RWPE1 (cell line): ENCODE measurements at places on chromosomes 1 and 21.

- DNase-seq: no peak
Observed at GRCh38 chr1:68087184-68087583, 36.8 kb upstream of the DIRAS3 start.

DNA sequence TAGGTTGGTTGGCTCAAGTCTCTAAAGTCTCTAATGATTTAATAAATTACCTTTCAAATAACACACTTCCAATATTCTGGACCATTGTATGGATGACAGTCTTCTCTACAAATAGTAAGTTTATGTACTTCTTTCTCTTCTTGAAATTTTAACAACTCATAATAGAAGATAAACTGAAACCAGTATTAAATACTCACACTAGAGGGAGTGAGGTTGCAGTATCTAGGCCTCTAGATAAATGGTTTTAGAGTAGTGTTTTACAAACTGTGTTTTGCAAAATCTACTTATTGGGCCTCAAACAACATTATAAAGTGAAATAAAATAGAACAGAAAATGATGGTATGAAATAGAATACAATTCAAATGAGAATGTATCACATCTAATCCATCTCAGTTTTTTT lies 479.9 kb upstream of the BRINP3 start:
- no peak for DNase-seq

DNA sequence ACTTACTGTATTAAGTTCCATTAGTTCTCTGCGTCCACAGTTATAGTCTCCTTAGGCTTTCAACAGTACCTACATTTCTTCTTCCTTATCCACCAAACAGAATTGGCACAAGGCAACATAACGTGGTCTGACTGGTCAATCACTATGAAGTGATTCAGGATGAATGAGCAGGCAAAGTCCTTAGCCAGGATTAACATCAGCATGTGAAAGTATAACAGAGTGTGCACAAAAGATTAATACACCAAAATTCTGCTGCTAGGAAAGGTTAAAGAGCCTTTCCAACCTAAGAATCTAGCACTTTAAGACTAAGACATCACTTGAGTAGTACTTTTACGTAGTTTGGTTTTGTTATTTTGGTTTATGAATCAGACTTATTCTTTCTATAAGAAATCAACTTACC lies 15.8 kb downstream of the DEPDC1 start:
- DNase-seq: no peak

DNA sequence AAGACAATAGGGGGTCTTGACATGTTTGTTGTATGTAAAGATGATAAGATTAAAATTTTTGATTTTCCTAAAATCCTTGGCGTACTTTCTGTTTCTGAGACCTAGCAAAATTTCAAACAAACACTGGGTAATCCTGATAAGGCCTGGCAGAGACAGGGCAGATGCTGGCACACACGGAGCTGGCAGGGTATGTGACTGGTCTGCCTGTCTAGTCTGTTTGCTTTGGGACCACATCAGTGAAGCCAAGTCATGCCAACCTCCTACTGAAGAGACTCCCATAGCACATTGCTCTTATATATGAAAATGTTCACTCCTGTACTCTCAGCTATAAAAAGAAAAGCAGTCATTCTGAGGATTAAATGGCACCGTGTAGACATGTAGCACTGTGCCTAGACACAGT lies 14.1 kb downstream of the TOR3A start:
- no peak for DNase-seq

- DNase-seq: no peak
Observed at GRCh38 chr1:208218237-208219097, 25.7 kb downstream of the PLXNA2 start.

DNA sequence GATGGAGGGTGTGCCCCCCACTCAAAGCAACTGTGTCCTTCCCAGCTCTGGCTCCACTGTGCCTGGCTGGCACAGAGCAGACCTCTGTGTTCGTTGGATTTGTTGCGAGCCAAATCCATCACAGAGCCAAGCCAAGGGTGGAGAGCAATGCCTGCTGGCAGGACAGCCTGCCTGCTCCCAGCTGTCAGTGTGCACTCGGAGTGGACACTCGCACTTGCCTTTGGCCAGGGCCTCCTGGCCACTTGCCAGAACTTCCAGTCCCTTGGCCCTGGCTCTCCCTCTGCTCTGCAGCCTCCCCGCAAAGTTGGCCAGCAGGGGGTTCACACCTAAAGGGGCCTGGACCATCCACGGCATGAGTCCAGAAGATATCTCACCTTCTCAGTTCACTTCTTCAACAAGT lies 16.4 kb downstream of the HEYL start:
- no peak for DNase-seq

- DNase-seq: no peak
Observed at GRCh38 chr1:244011786-244012185, 39.3 kb upstream of the ZBTB18 start.

DNA sequence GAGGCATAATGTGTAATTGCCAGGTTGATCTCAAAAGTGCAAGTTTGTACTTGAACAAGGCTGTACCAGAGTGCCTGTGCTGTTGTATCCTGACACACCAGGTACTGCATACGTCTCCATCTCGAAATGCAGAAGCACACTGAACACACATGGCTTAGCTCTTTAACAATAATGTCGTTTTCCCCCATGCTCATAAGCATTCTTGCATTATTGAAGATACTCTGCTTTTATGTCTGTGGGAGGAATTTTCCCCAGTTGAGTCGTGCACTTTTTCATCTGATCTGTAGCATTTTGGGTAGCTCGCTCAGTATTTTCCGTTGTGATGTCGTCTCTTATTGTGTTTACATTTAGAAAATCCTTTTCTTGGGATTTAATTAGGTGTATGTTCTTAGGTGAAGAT lies 98.7 kb downstream of the PCBP3 start:
- no peak for DNase-seq

DNA sequence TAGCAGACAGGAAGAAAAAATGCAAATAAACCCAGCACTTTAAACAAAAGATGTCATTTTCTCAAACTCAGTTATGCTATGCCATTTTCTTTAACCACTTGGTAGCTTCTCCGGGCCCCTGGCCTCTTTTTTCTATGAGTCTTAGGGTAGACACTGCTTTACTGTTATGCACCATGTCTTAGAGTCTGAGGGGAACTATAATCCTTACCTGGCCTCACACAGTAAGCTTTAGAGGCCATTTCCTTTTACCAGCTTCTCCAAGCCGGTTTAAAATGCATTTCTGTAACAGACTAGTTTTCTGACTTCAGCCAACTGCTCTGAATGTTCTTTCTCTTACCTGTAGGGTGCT lies 73.7 kb upstream of the EDEM3 start:
- no peak for DNase-seq

DNA sequence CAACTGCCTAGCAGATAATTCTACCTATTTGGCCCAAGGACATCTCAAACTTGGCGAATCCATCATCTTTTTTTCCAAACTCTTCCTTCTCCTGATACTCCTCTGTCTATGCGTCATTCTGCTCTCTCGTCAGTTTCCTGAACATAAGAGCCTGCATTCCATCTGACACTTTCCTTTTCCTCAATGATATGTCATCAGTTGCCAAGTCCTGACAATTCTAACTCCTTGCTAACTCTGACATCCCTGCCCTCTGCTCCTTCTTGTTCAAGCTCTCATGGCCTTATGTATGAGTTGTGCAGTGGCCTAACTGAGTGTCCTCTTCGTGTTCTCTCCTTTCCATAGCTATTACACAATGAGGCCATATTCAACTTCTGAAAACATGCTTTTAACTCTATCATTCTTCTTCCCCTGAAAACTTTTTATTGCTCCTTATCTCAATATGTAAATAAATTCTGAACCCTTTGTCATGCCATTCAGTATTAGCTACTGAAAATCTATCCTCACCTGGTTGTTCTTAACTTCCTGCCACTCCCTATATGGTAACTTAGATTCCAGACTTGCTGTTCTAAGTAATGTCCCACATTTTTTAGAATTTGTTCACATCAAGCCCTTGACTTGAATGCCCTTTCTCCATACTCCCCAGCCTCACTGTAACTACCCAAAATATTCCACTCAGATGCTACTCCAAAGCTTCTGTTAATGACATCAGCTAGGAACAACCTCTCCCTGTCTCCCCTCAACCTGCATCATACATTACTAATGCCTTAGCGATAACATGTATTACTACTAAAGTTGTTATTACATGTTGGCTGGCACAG lies 11.5 kb downstream of the PALMD start:
- DNase-seq: no peak

DNA sequence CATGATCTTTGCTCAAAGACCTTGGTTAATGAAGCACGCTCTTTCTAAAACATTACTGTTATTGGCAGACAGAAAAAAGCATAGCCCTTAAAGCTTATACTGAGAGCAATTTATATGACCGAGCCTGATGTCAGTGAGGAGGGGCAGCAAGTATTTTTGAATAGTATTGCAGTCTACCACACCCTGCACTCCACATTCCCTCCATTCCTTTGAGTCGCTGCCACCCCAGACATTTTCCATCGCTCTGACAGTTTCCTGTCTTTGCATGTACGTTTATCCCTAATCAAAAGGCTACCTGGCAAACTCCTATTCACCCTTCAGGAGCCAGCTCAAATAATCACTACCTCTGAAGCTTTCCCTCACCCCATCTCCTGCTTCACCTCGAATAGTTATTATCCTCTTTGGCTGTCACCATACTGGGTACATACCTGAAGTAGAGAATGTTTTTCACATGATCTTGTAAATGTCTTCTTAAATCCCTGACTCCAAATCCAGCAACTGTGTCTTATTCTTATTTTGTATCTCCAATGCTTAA lies 5.5 kb upstream of the JUN start:
- no peak for DNase-seq

GRCh38 chr1:215569986-215570824 lies 3.1 kb downstream of the KCTD3 start:
- no peak for DNase-seq

- DNase-seq: no peak
Observed at GRCh38 chr1:182611787-182612186, 7.6 kb upstream of the RGS16 start.

DNA sequence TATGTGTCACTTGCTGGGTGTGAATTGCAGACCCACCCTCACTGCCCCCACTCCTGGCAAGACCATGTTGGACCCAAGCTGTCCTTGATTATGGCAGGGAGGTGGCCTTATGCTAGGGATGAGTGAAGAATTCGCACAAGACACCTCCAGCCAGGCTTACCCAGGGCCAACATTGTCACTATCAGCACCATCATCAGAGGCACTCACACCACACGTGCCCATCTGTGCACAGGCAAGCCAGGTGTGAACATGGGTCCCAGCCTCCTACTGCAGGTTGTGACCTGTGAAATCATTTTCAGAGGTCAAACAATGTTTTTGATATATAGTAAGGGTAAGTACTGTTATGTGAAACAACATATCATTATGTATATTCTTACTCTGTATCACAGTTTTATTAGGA lies 20.3 kb upstream of the RGS8 start:
- DNase-seq: no peak

DNA sequence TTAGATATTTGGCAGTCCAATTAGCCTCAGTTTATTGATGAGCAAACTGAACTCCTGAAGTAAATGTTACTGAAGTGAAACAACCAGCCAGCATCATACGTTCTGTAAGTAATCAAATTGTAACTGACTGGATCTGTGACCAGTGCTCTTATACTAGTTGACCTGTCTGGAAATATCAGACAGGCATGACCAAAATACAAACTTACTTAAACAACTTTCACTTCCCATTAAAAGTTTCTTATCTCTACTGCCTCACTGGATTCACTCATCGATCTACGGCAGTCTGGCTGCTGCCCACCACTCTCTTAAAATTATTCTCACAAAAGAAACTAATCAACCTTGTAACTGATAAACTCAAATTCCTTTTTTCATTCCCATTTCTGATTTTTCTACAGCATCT lies 56.4 kb downstream of the WDR3 start:
- DNase-seq: no peak

- no peak for DNase-seq
Observed at GRCh38 chr1:67897270-67897949, 64.1 kb upstream of the GNG12 start.

- no peak for DNase-seq
Observed at GRCh38 chr21:39381009-39381408, 32.1 kb upstream of the HMGN1 start.

DNA sequence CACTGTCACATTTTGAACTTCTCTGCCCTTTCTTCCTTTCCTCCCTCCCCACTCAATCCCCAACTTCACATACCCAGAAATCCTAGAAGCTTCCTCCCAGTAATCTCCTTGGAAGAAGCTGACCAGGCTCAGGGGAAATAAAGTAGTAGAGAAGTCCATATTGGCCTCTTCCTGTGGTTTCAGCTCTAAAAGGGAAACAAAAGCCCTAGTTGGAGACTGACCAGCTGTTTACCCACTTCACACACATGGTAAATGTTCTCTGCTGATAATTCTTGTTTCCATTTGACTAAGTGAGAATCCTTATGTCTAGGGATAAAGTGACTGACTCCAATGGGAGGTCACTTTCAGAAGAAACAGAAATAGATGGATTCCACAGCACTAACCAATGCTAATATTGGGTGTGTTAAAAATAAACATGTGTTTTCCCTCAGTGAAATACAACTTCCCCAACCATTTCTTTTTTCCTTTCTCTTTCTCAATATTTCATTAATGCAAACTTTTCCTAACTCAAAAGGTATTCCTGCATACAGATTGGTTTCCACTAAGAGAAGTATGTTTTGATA lies 178.9 kb upstream of the DPT start:
- DNase-seq: no peak

DNA sequence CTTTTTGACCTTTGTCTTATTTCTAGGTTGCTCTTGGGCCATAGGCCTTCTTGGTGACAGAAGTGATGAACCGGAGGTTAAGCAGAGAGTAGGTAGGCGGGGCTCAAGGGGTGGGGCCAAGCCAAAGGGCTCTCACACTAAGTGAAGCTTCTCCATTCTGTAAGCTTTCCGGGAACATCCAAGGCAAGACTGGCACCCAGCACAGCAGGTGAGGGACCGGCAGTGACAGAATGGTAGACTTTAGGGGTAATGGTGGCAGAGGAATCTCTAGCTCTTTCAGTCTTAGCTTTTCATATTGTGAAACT lies at the start of gene TNFAIP8L2:
Gene TNFAIP8L2, plus strand, starts transcription at position 135 of the 305 bp plus-strand sequence. CDS start 2,049 bp downstream, outside the sequence.
- no peak for DNase-seq

DNA sequence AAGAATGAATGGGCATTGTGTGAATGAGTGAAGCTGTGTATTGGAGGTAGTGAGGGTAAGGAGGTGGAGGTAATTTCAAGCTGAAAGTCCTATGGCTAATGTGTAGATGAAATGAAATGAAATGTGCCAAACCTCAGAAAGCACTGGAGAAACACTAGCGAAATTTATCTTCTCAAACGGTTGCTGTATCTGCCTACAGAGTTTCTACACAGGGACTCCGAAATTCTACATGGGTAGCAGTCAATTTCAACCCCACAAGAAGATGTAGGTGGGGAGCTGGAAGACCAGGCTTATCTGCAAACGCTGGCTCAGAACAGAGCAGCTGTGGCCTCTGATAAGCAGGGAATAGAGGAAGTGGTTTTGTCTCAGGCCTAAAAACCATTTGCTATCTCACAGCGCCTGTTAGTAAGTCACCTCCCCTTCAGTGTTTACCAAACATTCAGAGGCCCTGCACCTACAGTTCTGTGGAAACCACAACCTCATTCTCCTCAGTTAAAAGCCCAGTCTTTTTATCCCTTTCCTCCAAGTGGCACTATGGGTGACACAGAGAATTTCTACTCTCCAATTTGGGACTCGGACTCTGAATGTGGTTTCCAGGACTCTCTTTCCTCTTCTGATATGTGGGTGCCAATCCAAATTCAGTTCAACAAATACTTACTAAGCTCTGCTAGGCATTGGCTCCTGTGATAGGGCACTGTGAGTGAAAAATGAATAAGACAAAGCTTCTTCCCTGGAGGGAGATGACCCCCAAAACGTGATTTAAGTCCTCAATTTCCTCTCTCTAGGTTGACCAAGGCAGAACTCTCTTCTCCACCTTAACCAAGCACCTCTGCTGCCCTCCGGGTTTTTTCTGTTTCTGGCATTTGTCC lies 17.2 kb upstream of the SLAMF6 start:
- DNase-seq: no peak
